A172 (cell line): ENCODE measurements at places on chromosomes 3 and 15. TPM values are rescaled to one million over a fixed set of nuclear protein-coding genes. Genes with fewer than 3 reads are reported as not detected.

- no peak for DNase-seq
Observed at GRCh38 chr3:113269661-113270060, 58.3 kb downstream of the BOC start.

DNA sequence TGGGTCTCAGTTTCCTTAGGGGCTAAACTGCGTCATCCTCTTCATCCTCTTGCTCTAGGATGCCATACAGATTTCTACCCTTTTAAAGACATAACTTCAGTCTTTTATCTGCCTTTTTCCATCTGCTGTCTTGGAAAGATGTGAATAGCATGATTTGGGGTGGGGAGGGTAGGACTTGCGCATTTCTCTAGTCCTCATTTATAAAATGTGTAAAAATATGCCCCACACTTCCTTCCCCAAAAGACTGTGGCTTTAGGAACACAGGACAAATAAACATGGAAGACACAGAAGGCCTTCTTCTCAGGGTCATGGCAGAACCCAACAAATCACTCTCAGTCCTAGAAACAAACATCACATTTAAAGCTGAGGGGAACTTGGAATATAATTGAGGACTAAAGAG is 48.4 kb upstream of the BCL6 start:
- no peak for DNase-seq

- DNase-seq = no peak
Observed at GRCh38 chr3:20394243-20394642, 208.2 kb upstream of the SGO1 start.

DNA sequence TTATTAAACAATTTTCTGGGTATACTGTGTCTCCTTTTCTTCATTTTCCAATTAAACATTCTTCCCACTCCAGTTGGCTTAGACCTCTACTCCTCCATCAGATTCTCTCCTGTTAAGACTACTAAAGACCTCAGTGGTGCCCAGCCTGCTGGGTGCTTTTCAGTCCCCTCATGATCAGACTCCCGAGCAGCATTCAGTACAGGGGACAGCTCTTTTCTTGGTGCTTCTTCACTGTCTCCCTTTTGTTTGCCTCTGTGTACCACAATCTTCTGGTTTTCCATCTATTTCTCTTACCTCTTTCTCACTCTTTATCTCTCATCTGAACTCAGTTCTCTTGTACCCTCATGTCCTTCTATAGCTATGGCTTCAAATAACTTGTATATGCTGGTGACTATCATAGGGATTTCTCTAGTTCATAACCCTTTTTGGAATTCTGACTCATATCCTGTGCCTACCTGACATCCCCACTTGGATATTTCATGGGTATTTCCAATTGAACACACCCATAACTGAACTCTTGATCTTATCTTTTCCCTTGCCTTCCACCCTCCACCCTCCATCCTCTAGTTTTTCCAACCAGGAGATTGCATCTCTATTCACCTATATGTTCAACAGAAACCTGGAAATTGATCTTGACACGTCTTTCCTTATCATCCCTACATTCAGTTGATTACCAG is 55.6 kb upstream of the ABHD10 start:
- peak; percentile 94 for DNase-seq

The MORC1 gene
- not detected in 2 replicates for total RNA-seq

The GNAT1 gene
- total RNA-seq = not detected in 2 replicates

The CLDN11 gene
- not detected in 2 replicates for total RNA-seq

The SPRED1 gene
- total RNA-seq = 9.1 and 11.3 TPM in 2 replicates
